ENCODE measurements at places on chromosomes 12 and 14. TPM values are rescaled to one million over a fixed set of nuclear protein-coding genes. Genes with fewer than 3 reads are reported as not detected.

TNS2 gene
- 1.4 TPM for total RNA-seq

CACNA2D4 gene
- total RNA-seq, result 18.1 TPM

- DNase-seq, result no peak
Measured at GRCh38 chr14:104076743-104077142, 8.8 kb upstream of the ASPG start.

C12orf50 gene
- 0.08 TPM for total RNA-seq

GRCh38 chr12:4009979-4010704 is 136.9 kb upstream of the PARP11 start:
- no peak for DNase-seq

DNA sequence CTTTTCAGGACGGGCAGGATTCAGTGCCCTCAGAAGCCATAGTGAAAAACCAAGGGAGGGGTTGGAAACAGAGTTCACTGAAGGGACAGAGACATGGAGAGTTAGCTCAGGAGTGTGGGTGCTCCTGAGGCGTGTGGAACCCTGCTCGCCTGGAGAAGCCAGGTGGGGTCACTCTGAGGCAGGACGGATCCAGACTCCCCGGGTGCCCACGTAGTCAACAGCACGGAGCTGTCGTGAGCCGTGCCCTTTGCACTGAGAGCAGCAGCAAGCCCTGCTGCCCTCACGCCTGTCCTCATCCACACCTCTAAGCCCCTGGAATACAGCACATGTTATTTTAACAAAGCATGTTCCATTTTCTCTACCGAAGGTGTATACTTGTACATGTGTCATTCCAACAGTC is 114.7 kb downstream of the FBXL14 start:
- no peak for DNase-seq

- DNase-seq, result no peak
Measured at GRCh38 chr12:82124711-82125380, 233.3 kb downstream of the CCDC59 start.

ASCL4 gene
- total RNA-seq, result not detected

DNA sequence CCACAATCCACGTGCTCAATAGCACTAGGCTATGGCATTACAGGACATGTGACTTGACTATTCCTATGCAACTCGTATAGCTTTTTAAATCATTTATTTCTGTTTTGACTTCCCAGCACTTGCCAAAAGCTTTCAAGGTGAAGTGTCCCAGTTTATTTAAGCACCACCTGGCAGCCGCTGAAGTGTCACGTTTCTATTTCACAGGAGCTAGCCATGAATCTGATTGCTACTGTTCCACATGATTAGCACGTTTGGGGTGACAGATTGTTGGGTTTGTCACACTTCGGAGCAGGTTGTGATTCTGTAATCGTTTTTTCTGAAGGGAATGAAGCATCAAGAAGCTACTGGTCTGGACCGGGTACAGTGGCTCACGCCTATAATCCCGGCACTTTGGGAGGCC is 39.9 kb upstream of the BICDL1 start:
- no peak for DNase-seq

- no peak for DNase-seq
Measured at GRCh38 chr12:28775556-28775955, 373.5 kb upstream of the FAR2 start.

DNA sequence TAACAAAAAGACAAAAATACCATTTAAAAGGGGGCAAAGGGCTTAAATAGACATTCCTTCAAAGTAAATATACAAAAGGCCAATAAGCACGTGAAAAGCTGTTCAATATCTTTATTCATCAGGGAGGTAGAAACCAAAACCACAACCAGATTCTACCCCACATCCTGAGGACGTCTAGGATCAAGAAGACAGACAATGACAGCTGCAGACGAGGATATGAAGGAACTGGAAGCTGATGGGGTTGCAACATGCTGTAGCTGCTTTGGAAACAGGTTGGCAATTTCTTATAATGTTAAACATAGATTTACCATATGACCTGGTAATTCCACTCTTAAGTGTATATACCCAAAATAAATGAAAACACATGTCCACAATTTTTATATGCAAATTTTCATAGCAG is 85.1 kb upstream of the C14orf180 start:
- no peak for DNase-seq
